ENCODE measurements at places on chromosomes 2 and 18.

GRCh38 chr2:134581877-134582546, 136.8 kb downstream of the TMEM163 start:
- no peak for DNase-seq

- no peak for DNase-seq
These were observed 435.7 kb upstream of the SETBP1 start for GRCh38 chr18:44245019-44245418.

DNA sequence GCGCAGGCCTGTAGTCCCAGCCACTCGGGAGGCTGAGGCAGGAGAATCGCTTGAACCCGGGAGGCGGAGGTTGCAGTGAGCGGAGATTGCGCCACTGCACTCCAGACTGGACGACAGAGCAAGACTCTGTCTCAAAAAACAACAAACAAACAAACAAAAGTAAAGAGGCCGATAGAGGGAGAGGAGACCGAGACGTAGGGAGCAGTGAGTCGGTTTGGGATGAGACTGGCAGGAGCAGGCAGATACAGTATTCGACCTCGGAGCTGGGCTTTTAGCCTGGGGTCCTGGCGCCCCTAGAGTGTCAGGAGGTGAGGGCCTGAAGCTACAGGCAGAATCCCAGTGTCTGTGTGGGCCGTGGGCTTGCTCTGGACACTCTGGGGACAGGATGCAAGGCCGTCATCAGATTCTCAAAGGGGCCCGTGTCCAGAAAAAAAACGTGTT, 51.2 kb downstream of the SLC4A1AP start:
- no peak for DNase-seq

- DNase-seq, result no peak
These were observed 12.6 kb downstream of the LDLRAD4 start for GRCh38 chr18:13231151-13231550.

DNA sequence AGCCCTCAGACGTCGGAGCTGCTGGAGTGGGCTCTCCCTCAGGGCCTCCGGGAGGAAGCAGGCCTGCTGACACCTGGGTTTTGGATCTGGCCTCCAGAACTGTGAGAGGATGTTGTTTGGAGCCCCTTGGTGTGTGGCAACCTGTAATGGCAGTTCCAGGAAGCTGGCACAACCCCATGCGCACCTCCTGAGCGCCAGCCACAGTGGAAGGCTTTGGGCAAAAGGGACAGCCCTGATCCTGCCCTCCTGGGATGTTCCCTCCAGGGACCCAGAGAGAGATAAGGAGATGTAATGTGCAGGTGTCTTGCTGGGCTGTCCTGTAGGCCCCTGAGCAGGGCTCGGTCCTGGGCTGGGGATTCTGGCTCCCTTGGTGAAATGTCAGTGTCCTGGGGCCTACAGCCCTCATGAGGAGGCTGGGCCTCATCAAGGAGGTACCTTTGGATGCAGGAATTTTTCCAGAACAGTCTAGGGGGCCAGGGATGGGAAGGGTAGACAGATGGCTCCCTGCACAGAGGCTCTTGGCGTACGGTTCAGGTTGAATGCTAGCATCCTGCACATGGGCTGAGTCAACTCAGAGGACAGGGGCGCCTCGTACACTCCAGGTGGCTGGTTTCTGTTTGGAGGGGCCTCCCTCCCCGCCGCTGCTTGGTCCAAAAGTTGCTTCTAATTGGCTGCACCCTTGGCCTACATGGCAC, 61.1 kb downstream of the ASB1 start:
- DNase-seq, result no peak

DNA sequence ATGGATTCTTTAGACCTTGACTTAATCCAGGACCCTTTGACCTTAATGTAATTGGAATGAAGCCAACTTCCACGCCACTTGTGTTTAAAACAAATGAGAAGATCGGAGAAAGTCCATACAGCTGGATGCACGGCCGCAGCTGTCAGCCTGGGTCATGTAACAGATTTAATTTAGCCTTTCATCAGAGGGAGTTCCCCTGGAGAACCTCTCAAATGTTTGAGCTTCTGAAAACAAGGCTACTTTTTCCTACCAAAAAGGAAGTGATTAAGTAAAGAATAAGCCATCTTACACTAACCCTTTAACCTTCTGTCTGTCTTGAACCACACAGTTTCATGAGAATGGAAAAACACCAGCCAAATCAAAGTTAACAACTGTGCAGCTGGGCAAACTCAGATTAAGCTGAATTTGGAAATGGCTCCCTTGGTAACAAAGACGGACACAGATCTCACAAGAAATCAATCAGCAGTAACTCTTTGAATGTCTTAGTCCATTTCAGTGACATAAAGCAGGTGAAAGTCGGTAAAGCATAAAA, 103.6 kb downstream of the DOCK10 start:
- DNase-seq, result no peak

DNA sequence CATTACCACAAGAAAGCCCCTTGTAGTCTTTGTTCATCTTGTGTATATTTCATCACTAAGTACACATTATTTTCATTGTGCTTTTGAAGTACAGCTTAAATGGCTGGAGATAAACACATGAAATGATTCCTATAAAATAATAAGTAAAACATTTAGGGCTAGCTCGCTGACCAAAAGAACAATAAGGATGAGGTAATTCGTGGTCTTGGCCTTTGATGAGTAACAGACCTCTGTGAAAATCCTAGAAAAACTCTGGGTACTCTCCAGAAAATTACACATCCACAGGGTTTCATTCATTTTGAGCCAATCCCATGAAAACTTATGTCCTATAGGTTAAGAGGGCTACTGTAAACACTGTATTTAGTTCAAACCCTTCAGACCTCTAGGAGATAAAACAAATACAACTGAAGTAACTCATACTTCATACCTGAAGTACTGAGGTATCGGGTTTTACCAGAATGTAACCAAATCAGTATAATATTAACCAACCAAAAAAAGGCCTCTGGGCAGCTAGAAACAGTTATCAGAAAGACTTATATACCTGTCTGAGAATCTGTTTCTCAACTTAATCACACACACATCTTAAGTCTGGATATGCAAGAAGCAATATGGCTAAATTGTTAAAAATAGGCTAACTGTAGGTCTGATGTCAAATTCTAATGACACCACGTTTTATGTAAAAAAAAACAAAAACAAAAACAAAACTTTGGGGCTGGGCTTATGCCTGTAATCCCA, 31.0 kb downstream of the CFAP36 start:
- no peak for DNase-seq

DNA sequence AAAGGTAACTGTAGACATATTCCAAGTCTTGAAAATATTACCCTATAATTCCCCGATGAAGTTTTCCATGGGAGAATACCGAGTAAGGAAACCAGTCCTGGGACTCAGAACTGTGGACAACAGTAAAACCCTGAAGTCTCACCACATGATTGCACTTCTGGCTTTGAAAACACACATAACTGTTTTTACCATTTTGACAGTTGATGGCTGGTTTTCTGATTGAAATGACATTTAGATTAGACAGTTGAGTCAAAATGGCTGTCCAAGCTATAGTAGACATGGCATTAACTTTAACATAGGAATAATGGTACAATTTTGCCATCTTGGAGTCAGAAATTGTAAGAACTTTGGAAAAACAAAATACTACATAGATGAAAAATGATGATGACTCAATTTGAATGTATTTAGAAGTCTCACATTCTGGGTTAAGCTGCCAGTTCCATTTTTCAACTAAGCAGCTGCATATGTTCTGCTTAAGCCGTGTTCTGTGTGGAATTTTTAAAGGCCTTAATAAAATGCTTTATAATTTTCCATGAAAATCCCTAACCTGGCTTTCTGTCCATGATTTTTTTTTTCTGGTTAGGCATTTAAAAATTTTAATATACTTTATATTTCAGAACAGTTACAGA, 38.3 kb upstream of the WIPF1 start:
- DNase-seq, result no peak

GRCh38 chr2:67502346-67503065, 105.4 kb downstream of the ETAA1 start:
- no peak for DNase-seq

DNA sequence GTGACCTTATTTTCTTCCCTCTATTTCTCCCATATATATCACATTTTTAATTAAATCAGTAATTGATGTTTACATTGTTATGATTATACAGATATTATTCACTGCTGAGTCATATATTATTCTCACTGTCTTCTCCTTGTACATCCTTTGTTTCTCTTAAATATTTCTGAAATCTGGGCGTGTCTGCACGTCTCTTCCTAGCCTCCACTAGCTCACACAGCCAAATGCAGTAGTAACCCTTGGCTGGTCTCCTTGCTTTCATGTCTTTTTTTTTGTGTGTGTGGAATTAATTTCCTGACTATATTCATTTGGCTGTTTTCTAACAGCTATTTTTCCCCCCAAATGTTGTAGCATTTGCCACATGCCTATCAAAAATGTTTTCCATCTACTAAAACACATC, 15.8 kb downstream of the CCNYL1 start:
- no peak for DNase-seq

- DNase-seq, result no peak
These were observed 131.0 kb downstream of the ALPK2 start for GRCh38 chr18:58497845-58498244.

DNA sequence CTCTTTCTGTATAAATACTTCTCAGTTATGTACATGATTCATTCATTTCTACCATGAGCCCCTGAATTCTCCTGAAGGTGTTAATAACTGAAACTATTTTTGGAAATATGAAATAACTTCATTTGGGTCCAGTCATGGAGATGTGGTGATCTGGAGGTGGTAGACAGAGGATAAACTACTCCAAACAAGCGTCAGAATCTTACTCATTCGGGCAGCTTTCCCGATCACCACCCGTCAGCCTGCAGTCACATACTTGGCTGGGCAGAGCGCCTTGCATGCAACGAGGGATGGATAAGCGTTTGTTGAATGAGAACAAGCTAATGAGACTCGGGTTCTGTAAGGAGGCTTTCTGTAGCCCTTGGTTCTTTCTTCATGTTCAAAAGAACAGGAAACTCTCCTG, 222.7 kb downstream of the CD226 start:
- no peak for DNase-seq

GRCh38 chr2:29042561-29043075, 31.7 kb downstream of the PCARE start:
- DNase-seq, result no peak

DNA sequence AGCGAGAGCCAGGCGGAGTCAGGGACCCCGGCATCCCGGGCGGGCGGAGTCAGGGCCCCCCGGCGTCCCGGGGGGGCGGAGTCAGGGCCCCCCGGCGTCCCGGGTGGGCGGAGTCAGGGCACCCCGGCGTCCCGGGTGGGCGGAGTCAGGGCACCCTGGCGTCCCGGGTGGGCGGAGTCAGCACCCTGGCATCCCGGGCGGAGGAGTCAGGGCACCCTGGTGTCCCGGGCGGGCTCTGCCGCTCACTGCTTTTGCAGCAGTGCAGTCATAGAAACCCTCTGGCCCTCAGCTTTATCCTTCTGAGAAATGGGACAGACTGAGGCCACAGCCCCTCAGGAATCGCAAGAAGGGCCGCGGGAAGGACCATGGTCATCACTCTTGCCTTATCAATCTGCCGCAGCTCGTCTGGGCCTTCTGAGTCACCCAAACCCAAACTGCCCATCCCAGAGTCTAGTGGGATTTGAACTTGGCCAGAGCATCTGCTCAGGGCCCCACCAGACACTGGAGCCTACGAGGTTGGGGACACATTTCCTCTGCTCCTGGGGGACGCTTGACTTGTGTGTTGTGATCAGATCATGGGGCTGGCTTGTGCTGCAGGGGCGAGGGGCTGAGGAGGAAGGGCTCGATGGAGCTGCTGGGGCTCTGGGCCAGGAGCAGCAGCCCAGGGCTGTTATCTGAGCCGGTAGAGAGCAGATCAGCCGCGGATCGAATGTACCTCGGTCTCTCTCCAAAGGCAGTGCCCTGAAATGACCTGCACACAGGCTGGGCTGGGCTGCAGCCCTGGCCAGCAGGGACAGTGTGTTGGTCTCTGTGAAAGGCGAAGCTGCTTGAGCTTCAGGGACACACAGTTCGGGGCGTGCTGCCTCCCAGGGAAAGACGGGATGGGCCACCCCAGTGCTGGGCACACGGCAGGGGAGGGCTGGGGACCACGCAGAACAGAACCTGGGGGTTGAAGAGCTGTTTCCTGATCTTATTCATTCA, 290.1 kb upstream of the HDAC4 start:
- DNase-seq, result no peak

- DNase-seq, result no peak
These were observed 44.2 kb upstream of the TBR1 start for GRCh38 chr2:161371869-161372268.

DNA sequence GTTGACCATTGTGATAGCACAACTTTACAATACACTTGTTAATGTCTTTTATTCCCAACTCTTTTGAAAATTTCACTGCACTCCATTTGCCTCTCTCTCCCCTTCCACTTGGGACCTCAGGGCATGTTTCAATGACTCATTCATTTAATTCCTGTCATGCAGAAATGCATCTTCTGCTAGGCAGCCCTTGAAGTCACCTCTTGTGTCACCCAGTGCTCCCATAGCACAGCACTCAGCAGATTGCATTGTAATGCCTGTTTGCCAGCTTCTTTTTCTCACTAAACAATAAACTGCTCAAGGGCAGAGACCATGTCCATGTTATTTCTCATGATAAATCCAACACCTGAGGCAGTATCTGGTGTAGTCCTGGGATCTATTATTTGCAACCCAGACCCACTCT, 85.9 kb upstream of the ACSL3 start:
- DNase-seq, result no peak

DNA sequence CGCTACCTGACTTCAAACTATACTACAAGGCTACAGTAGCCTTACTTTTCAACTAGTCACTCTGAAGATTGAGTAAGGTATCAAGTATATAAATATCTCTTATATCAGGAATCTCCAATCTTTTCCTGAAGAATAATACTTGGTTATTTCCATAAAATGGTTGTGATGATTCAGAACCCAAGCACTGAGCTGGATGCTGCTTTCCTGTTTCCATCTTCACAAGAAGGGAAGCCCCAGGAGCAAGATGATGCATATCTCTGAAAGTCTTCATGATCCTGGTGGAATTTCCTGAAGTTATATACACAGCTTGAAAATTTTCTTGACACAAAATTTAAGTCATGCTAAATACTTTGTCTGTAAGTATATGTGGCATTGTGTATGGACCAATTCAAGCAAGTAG, 243.9 kb upstream of the TANK start:
- no peak for DNase-seq

DNA sequence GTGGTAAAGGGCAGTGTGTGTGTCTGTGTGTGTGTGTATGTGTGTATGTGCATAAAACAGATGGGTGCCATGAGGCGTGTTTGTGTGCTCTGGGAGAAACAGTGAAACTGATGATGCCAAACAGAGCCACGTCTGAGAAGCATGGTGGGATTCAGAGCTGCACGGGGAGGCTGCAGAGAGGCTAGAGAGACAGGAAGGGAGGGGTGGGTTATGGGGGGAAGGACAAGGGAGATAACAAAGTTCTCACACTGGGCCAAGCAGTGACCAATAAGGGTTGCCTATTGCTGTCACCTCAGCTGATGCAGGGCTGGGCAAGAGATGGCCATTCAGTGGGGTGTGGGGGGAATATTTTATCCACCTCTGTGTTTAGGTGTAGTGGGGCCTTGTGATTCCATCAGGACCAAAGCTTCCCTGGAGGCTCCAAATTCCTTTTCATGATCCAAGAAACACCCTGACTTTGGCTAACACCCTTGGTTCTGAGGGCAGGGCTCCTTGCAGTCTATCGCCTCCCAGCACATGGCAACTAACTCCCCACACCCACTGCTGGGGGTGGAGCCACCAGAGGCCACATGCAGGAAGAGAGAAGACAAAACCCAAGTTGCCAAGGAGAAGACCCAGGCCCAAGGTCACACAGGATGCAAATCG, 54.2 kb upstream of the POMC start:
- DNase-seq, result no peak

Data from CD4-positive, alpha-beta T cell treated with Interleukin-17A for 4 hours (primary cell).